ENCODE measurements at places on chromosomes 1 and 21. TPM values are rescaled to one million over a fixed set of nuclear protein-coding genes. Genes with fewer than 3 reads are reported as not detected.

LCA5L gene
- 0.97 TPM for total RNA-seq

HUNK gene
- 1.3 TPM for total RNA-seq

OPRD1 gene
- not detected for total RNA-seq

ACKR1 gene
- total RNA-seq: not detected

KRTAP11-1 gene
- not detected for total RNA-seq

CD1C gene
- not detected for total RNA-seq

PRKAA2 gene
- total RNA-seq: 1.3 TPM
